ENCODE measurements at places on chromosomes 13 and 19.

DNA sequence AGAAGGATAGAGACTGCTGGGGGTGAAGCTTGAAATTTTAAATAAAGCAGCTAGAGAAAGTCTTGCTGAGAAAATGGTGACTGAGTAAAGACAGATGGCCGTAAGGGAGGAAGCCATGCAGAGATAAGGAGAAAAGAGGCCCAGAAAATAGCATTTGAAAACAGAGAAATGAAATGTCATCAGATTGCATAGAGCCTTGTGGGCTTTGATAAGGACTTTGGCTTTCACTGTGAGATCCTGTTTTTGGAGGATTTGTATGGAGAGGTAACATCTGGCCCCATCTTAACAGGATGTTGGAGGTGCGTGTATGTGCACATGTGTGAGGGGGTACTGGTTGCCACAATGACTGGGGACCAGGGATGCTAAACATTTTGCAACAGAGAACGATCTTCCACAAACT, 19.5 kb upstream of the ATP8A2 start:
- no peak for DNase-seq

GRCh38 chr13:111344471-111345191, 24.2 kb downstream of the TEX29 start:
- no peak for DNase-seq

DNA sequence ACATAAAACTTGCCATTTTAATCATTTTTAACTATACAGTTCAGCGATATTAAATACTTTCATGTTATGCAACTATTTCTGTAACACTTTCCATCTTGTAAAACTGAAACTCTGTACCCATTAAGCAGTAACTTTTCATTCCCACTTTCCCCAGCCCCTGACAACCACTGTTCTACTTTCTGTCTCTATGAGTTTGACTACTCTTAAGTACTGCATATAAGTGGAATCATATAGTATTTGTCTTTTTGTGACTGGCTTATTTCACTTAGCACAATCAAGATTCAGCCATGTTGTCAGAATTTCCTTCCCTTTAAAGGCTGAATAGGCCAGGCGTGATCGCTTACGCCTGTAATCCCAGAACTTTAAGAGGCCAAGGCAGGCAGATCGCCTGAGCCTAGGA, 56.2 kb downstream of the ARHGAP35 start:
- no peak for DNase-seq

DNA sequence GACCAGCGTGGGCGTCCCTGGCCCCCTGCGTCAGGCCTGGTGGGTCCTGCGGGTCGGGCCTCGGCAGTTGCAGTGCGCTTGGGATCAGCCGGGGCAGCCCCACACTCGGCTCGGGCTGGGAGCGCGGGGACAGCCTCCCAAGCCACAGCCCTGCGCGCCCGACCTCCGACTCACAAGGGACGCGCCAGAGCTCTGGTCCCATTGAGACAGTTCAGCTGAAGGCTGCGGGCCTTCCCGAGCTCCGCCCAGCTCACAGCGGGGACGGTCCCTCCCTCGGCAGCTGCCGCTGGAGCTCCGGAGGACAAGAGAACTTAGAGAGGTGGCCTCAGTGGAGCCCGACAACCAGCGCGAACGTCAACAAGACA, 45.7 kb upstream of the ZNF730 start:
- no peak for DNase-seq

DNA sequence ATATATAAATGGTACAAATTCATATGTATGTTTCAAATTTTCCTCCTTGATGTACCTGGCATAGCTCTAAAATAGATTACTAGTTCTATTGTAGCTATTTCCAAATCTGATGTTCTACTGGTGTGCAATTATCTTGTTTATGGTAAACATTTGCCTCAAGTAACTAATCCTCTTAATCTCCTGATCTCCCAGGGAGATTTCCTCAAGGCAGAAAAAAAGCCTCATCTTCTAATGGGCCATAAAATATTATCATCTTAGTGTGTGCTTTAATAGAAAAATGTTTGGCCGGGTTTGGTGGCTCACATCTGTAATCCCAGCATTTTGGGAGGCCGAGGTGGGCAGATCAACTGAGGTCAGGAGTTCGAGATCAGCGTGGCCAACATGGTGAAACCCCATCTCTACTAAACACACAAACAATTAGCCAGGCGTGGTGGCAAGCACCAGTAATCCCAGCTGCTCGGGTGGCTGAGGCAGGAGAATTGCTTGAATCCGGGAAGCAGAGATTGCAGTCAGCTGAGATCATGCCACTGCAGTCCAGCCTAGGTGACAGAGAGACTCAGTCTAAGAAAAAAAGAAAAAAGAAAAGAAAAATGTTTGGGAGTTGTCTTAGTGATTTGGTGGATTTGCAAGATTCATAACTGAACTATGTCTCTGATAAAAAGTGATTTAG, 498.9 kb upstream of the SLITRK5 start:
- DNase-seq, result no peak

- peak; percentile 10 for DNase-seq
These were observed 171.7 kb upstream of the MAB21L1 start for GRCh38 chr13:35648201-35648600.

DNA sequence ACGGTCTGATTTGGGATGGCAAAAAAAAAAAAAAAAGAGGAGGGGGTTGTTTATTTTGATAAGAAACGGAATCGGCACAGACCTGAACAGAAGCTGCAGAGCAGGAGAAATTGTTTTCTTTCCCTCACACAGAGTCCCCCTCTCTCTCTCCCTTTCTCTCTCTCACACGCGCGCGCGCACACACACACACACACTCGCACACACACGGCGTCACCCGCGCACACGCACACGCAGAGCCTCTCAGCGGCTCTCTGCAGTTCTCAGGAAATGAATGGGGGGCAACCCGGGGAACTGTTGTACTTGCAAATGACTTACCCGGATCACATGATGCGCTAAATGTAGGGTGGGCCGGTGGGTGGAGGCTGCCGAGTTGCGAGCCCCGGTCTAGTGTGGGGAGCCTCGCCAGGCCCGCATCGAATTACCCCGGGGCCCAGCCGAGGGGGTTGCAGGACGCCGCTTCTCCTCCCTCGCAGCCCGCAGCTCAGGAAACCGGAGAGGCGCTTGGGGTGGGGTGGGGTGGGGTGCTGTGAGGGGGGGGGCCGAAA, 475 bp downstream of the KLF12 start:
- peak; percentile 1 for DNase-seq

DNA sequence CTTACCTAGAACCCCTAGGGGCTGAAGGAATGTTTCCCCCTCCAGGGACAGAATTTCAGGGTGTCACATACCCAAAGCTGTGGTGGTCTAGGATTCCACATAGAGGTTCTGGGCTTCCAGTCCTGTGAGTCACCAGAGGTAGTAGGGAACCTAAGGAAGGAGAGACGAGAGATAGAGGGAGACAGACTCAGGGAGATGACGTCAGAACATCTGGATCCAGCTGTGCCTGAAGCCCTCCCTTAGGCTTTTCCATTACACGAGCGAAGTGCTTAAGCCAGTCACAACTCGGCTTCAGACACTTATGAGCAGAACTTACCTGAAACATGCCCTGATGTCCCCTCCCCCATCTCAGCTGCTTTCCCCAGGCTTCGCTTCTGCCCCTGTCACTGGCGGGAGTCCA, 11.8 kb upstream of the SELENOW start:
- DNase-seq, result no peak

GRCh38 chr19:47243776-47244547, 12.4 kb upstream of the CCDC9 start:
- peak; percentile 86 for DNase-seq

DNA sequence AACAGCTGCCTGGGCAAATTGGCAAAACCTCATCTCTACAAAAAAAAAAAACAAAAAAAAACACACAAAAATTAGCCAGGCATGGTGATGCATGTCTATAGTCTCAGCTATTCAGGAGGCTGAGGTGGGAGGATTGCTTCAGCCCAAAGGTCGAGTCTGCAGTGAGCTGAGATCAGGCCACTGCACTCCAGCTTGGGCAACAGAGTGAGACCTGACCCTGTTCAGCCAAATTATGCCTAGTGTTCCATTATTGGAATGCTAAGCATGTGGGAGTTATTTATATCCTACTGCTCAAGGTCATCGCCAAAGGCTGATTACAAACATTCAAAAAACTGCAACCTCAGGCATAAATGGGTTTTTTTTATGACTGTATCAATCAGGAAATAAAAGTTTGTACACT, 1251.0 kb upstream of the PCDH9 start:
- DNase-seq, result no peak

GRCh38 chr19:2716275-2716650, 4.9 kb downstream of the DIRAS1 start:
- no peak for DNase-seq

DNA sequence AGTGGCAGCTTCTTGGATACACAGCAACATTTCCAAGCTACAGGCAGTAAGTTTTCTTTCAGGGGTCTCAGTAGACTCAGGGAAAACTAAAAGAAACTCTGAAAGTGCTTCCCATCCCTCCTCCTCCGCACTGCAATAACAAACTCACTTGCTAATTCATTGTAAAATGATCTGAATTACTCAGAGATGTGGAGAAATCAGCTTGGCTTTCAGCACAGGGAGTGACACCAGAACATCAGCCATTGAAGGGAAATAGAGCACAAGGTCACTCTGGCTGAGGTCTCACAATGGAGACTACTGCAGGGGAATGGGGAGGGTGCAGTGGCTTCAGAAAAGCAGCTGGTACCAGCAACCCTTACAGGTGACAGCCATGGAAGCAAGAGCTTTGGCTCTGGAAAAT, 137.3 kb upstream of the SERP2 start:
- DNase-seq, result no peak

GRCh38 chr19:28606269-28607032, 606.5 kb downstream of the UQCRFS1 start:
- DNase-seq, result no peak

DNA sequence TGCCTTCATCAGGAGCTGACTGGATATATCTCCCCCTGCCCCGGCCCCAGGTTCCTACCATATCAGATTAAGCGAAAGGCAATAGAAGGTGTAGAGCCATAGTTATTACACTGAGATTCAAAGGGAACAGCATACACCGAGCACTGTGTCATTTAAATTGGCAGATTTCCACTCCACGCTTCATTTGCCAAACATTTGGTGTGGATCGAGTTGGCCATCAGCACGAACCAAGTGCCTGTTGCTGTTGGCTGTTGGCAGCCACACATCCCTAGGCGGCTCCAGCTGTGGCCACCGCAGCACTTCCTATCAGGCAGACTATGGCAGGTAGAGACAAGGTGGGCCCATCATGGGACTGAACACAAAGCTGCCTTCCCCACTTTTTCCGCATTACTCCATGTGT, 115.8 kb downstream of the CCNA1 start:
- DNase-seq, result no peak

DNA sequence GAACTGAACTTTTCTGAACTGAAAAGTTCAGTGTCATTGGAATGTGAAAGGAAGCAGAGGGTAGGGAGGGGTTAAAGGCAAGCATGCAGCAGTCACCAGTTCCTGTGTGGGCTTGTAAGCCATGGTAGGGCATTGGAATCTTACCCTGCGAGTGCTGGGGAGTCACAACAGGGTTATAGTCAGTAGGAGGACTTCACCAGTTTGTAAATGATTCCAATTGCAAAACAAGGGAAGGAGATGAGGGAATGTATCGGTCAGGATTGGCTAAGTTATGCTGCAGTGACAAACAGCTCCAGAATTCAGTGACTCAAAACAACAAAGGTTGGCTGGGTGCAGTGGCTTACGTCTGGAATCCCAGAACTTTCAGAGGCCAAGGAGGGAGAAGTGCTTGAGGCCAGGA, 12.8 kb downstream of the LYPD3 start:
- no peak for DNase-seq

DNA sequence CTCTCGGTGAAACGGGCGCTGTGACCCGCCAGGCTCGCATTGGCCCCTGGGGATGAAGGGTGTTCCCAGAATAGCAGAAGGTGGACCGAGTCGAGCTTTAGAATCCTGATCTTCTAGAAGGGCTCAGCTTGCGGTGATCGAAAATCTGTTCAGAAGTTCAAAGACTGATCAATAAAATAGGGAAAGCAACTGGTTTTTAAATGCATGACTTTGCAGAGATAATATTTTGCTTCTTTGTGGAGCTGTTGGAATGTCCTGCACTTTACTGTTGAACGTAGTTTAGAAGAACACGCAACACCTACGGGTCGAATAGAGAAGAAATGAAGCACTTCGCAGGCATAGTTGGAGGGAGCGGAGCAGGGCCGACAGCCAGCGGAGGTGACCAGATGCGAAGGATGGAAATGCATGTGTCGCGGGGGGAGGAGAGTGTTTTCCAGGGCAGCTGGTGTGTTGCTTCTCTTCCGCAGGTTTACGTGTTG, 766 bp downstream of the CEBPG start:
- DNase-seq, result no peak

DNA sequence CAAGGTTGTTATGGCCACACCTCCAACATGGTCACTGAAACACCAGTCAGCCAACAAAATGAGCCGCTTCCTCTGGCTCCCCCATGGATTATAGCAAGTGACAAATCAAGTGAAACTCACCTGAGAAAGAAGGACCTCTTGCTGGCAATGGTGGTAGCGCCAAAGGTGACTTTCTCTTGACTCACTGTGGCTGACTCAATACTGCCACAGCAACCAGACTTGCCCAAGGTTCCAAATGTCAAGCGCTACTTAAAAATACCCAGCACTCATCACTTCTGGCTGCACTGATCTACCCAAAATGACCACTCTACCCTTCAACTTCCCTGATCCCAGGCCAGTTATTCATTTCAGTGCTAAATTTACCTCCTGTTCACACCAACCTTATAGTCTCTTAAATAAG, 495.5 kb downstream of the FOXO1 start:
- no peak for DNase-seq

DNA sequence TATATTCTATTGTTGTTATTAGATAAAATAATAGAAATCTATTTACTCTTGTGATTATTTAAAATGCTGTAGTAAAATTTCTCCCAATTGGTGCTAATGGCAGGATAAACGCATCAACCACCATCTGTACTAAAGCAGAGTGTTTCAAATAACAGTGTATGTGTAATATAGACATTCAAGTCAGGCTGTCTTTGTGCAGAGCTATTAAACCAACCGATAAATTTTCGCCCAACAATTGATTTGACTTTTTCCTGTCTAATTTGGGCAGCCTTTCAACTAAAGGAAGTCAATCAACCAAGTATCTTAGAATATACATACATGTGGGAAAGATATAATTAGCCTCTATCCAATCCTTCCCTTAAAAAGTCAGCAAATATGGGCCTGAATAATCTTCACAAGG, 5.8 kb downstream of the AMER2 start:
- DNase-seq, result no peak

DNA sequence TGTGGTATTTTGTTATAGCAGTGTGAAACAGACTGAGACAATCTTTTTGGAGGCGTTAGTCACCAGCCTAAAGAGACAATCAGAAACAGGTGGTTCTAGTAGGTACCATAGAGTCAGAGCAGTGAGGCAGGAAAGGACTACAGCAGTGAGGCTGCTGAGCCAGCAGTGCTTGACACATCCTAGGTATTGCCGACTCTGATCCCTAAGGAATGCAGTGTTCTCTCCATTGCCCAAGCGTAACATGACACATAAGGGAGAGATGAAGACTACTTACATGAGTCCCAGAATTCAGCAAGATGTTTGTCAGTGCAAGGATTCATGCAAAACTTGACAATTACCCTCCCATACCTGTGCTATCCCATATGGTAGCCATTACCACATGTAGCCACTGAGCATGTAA, 62.4 kb upstream of the XPO4 start:
- DNase-seq, result no peak

GRCh38 chr13:32902874-32903273, 113.3 kb upstream of the KL start:
- peak; percentile 49 for DNase-seq

GRCh38 chr13:110503037-110503901, 58.3 kb downstream of the RAB20 start:
- DNase-seq, result no peak

- no peak for DNase-seq
These were observed 401.7 kb upstream of the HTR2A start for GRCh38 chr13:47298506-47298905.

Measured in NCI-H446 treated with DMSO at 0.1 percent for 48 hours (cell line).